ENCODE measurements at places on chromosomes 1 and 21.

DNA sequence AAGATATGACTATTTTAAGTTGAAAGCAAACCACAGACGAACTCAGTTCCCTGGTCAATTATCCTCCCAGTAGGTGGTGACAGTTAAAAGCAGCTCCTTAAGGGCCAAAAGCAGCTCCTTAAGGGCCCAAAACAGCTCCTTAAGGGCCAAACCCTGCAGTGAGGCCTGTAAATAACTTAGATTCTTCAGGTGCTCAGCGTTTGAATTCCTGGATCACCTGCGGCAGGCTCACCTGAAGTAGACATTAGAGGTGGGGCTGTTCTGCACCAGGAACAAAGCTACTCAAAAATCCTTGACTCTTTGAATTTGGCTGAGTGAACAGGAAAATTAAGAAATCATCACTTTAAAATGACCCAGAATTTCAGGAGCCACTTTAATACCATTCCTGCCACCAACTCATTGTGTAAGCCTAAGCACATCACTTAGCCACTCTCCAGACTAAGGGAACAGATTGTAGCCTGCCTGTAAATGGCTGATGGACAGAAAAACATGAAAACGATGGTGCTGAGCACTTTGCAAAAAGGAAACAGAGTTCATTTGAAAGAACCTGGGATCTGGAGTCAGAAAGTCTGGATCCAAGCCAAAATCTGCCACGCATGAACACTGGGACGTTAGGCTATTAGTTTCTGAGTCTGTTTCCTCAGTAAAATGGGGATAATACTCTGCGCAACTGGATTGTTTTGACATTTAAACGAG is 126.9 kb downstream of the LRIG2 start:
- peak; percentile 30 for DNase-seq

- DNase-seq = no peak
Measured at GRCh38 chr21:20270365-20271055, 727.7 kb upstream of the NCAM2 start.

DNA sequence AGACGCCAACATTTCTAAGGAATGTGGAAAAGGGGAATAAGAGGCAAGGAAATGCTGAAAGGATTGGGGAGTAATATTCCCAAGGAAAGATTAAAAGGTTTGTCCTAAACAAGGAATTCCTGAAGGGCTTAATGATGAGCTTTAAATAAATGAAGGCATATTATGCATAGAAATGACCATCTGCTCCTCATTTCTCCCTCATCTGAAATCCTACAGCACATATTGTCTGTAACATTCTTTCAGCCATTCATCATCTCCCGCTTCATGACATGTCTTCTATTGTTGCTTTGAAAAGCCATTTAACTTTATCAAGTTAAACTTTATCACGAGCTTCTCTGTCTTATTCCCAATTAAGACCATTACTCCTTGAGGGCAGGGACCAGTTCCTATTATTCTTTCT is 608.7 kb upstream of the PLXNA2 start:
- DNase-seq = peak; percentile 28

- no peak for DNase-seq
Measured at GRCh38 chr1:177495878-177496277, 325.1 kb downstream of the BRINP2 start.

GRCh38 chr1:223374064-223374610 is 10.2 kb upstream of the SUSD4 start:
- DNase-seq = no peak

- peak; percentile 27 for DNase-seq
Measured at GRCh38 chr1:165075725-165076370, 280.7 kb downstream of the LMX1A start.

GRCh38 chr1:2350911-2351655 is 40.3 kb downstream of the MORN1 start:
- DNase-seq = no peak

DNA sequence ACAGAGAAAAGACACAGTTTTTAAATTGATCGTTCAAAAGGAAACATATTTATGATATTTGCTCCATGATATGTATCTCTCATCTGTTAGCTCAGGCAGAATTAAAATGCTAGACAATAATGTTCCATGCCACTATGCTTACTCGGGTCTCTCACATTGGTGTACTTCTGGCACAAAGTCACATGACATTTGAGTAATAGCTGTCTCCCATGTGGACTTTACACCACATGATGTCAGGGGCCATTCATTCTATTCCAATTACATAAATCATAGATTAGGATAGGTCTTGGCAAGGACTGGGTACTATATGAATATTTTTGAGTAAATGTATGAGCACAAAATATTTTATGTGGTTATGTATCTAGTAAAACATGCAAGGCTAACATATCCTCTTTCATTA is 648.4 kb downstream of the PLA2G4A start:
- peak; percentile 32 for DNase-seq

GRCh38 chr1:162554258-162554657 is 7.3 kb upstream of the UAP1 start:
- no peak for DNase-seq

DNA sequence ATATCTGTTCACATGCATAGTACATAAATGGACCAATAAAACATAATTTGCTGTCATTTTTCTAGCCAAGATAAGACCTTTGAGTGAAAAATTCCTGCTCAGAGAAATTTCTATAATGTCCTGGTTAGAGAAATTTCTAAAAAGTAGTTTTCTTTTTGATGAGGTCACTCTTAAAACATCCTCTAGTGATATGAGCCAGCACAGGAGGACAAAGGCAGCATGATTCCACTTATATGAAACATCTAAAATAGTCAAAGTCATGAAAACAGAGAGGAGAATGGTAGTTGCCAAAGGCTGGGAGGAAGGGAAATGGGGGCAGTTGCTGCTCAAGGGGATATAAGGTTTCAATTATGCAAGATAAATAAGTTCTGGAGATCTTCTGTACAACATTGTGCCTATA is 239.4 kb downstream of the BACH1 start:
- no peak for DNase-seq

DNA sequence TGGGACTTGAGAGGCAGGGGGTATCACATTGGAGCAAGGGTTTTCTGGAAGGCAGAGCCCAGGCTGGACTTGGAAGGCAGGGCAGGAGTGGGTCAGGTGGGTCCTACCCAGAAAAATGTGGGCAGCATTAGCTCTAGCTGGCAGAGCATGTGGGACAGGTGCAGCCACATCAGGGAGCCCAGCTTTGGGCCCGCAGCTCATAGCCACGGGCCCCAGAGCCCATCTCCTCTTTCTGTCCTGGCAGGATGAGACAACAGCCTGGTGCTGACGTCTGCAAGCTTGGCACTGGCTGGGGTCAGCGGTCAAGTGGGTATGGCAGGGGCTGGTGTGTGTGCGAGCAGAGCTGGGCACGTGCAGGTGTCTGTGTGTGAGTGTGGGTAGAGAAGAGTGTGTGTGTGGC is 154.7 kb downstream of the GRIK3 start:
- DNase-seq = no peak

DNA sequence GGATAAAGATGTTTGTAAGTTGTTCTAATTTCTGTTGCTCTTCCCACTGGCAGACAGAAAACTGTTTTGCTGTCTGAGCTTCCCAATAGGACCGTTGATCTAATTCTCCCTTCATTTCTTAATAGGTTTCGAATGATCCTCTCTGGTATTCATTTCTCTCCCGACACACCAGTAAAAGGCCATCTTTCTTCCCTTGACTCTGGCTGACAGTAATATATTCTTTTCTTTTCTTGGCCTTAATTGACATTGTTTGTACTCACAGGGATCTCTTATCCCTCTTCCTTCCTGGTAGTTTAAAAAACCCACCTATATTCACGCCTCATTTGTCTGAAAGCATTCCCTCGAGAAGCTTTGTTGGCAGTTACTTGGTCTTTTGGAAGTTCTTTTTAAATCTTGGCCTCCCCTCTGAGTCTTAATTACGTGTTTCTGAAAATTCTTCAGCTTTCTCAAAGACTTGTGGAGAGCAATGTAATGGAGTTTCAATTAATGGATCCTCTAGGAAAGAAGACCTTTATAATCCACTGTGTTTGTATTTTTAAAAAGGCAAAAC is 40.3 kb downstream of the MAP10 start:
- DNase-seq = no peak

GRCh38 chr21:40829791-40830190 is 17.2 kb downstream of the DSCAM start:
- no peak for DNase-seq

- DNase-seq = no peak
Measured at GRCh38 chr1:8569242-8569641, 248.2 kb downstream of the RERE start.

DNA sequence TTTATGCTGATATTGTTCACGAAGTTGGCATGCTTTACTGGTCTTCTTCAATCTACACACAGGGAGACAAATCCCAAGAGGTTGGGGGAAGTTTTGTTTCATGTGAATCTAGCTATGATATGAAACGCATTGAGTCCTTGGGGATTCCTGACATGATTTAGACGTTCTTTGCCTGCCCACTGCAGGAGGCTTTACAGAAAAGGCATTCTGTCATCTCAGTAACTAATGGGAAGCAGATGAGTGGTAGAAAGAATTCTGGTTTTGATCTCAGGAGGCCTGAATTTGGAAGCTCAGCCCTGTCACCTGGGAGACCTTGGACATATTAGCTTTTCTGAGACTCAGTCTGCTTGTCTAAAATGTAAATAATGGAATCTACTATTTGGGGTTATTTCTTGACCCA is 383.0 kb upstream of the NFIA start:
- DNase-seq = no peak

GRCh38 chr1:213623064-213623581 is 364.6 kb upstream of the PROX1 start:
- no peak for DNase-seq

- no peak for DNase-seq
Measured at GRCh38 chr1:245260110-245260882, 105.5 kb downstream of the KIF26B start.

- DNase-seq = no peak
Measured at GRCh38 chr1:201422436-201423030, 1.0 kb upstream of the TNNI1 start.

GRCh38 chr21:30719401-30719800 is 824 bp upstream of the KRTAP21-3 start:
- no peak for DNase-seq

DNA sequence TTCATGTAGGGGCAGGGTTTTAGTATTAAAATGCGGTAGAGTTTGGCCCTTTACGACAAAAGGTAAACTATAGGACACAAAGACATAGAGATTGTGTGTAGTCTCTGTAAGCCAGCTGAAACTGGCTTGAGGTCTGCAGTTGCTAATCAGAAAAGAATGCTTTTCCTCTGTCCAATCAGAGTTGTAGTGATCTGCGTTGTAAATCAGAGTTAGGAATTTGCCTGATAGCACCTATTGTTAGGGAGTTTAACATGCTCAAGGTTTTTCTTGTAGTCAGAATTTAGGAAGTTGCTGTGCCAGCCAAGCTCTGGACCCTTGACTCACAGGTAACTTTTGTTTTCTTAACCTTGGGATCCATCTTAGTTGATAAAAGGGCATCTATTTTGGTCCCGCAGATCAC is 61.2 kb upstream of the VTCN1 start:
- no peak for DNase-seq

GRCh38 chr1:93374334-93375106 is 28.8 kb downstream of the DR1 start:
- no peak for DNase-seq

DNA sequence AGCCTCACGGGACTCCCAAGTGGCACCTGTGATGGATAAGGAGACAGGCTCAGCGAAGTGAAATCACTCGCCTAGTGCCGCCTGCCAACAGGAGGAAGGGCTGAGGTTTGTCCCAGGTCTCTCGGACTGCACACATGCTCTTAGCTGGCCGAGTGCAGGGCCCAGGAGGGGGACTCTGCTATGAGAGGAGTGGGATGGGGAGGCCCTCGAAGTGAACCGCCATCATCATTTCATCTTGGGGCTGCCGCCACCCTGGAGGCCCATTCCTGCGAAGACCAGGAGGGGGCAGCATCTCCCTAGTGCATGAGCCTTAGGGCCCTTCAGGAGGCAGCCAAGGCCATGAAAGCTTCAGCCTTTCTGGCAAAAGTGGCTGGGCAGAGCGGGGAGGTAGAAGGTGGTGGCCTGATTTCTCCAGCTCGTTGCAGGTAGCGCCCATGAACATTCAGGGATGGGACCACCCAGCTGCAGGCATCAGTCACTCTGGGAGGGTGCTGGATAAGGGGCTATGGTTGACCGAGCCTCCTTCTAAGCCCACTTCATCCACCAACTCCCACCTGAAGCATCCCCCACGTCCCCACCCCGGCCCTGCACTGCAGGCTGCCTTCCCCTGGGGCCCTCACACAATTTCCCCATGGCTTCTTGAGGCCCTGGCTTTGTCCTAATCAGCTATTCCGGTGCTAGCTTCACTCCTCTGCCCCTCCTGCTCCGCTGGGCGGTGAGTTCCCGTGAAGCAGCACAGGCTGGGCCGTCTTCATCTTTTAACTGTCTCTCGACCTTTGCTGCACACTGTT is 17.2 kb upstream of the RASSF5 start:
- peak; percentile 58 for DNase-seq

- DNase-seq = no peak
Measured at GRCh38 chr1:41764656-41765055, 154.1 kb downstream of the HIVEP3 start.

DNA sequence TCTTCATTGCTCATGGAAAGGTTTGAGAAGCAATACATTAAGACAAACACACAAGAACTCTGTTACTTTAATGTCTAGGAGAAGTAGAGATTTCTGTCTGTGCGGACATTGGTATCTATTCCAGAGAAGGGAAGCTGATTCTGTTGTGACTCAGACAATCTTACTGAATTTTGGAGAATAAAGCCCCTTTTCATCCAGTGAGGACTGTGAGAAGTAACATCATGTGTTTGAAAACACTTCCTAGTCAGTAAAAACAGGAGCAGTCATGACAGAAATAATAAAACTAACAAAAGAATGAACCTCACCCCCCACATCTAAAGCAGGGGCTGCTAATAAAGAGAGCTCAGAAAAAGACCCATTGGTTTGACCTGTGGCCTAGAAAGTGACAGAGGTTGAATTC is 46.6 kb downstream of the NEK7 start:
- DNase-seq = no peak

DNA sequence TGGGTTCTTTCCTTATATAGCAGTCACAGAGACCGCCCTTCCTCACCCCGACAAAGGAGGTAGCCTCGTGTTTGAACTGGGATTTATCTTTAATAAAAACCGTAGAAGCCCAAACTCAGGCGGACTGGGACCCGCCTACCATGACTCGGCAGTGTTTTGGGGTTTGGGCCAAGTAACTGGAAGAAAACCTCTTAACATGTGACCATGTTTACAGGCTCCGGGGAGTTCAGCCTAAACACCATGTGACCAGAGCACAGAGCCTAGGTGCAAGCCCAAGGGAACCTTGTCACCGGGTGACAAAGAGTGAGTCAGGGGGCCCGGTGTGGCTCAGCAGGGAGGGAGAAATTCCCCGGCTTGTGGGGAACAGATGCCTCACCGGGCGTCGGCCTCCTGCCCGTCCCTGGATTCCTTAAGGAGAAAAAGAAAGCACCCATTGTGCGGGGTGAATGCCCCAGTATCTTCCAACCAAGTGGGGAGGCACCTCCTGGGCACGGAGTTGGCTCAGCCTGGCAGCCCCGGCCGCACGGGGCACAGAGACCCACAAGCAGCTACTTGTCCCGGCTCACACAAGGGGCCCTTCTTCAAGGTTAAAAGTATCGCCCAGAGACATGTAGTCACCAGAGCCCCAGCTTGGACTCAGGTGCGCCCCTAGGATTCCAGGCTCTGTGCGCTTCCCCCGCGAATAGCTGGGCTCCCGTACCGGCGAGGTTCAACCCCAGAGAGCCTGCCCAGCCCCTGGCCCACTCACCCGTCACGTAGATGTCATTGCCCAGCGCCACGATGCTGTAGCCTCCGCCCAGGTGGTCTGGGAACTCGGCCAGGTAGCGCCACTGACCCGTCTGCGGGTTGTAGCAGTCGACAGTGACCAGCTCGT is 1.4 kb downstream of the KLHL21 start:
- DNase-seq = peak; percentile 33

Data from NCI-H446 treated with DMSO at 0.1 percent for 48 hours (cell line).